ENCODE measurements at places on chromosomes 7 and 10.

- no peaks in the 10 kb centered on the region for H3K27me3 ChIP-seq
- H3K4me3 ChIP-seq = no peak overlapping the region
- no peak overlapping the region for H3K27ac ChIP-seq
- no peak for DNase-seq
- peaks cover 64% of the 10 kb centered on the region for H3K36me3 ChIP-seq
These were observed 6.0 kb downstream of the MRPL43 start for GRCh38 chr10:100981178-100981772.

DNA sequence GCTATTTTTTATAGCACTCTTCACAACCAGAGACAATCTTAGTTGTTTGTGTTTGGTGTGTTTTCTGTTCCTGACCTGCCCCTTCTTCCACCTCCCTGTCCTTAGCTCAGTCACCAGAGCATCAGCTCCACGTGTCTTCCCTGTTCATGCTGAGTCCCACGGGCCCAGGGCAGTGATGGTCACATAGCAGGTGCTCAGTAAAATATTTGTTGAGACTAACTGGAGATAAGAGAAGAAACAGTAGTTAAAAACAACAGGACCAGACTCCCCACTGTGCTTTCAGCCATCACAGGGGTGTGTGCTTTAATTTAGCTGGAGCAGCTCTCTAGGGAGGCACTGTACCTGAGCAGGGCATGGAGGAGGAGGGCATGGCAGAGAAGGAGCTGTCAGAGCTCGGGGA is 307.3 kb upstream of the ZNF32 start:
- H3K36me3 ChIP-seq = no peaks in the 10 kb centered on the region
- DNase-seq = no peak
- no peaks in the 10 kb centered on the region for H3K4me1 ChIP-seq

GRCh38 chr10:114401195-114401791 is 3.0 kb downstream of the AFAP1L2 start:
- H3K27me3 ChIP-seq = peaks cover 49% of the 10 kb centered on the region
- H3K27ac ChIP-seq = no peak overlapping the region
- peaks cover 20% of the 10 kb centered on the region for H3K4me1 ChIP-seq
- no peaks in the 10 kb centered on the region for H3K36me3 ChIP-seq
- peak; percentile 88 for DNase-seq

DNA sequence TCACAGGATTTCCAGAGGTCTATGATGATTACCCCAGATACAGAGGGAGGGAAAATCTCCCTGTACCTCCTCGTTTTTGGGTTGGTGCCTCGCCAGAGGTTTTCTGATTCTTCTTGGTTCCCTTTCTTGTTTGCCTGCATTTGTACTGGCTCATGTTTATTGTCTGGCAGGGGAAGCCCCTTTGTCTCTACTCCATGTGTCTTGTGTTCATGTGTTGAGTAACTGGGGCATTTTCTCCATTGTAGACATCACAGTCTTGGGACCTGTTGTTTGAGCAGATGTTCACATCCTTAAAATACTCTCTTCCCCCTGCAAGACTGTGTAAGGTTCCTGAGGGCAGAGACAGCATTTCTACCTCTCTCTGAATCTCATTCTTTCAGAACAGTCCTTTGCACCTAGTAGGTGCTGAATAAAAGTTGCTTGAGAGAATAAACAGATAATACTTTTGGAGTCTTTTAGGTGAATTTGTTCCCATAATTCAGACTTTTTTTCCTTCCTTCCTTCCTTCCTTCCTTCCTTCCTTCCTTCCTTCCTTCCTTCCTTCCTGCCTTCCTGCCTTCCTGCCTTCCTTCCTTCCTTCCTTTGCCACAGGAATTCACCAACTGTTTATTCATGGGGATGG is 25.1 kb downstream of the CDK14 start:
- H3K27ac ChIP-seq = no peak overlapping the region
- no peaks in the 10 kb centered on the region for H3K27me3 ChIP-seq
- H3K4me3 ChIP-seq = no peak overlapping the region
- no peaks in the 10 kb centered on the region for H3K36me3 ChIP-seq
- DNase-seq = peak; percentile 49
- peaks cover 9% of the 10 kb centered on the region for H3K4me1 ChIP-seq

- no peak overlapping the region for H3K27ac ChIP-seq
- no peak overlapping the region for H3K4me3 ChIP-seq
- H3K27me3 ChIP-seq = peaks cover 25% of the 10 kb centered on the region
- DNase-seq = no peak
These were observed 32.2 kb downstream of the NRCAM start for GRCh38 chr7:108424013-108424412.

DNA sequence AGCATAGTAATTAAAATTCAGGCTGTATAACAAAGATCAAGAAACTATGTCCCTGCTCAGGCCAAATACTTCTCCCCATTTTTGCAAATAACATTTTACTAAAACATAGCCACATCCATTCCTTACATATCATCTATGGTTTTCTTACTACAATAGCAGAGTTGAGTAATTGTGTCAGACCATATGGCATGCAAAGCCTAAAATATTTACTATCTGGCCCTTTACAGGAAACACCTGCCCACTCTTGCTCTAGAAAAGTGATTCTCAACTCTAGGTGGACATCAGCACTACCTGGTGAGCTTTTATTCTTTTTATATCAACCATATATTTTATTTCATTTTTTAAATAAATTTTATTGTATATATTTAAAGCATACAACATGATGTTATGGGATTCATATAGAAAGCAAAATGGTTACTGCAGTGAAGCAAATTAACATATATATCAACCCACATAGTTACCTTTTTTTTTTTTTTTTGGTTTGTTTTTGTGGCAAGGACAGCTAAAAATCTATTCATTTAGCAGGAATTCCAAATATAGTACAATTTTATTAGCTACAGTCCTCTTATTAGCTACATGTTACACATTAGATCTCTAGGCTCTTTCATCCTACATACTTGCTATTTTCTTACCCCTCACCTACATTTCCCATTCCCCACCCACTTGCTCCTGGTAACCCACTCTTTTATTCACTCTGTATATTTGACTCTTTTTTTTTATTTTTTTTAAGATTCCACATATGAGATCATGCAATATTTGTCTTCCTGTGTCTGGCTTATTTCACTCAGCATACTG is 19.6 kb downstream of the ABI1 start:
- no peak overlapping the region for H3K27ac ChIP-seq
- no peaks in the 10 kb centered on the region for H3K36me3 ChIP-seq
- DNase-seq = no peak
- no peaks in the 10 kb centered on the region for H3K4me1 ChIP-seq
- H3K4me3 ChIP-seq = no peak overlapping the region
- H3K27me3 ChIP-seq = no peaks in the 10 kb centered on the region

GRCh38 chr7:22356010-22356691 is 803 bp downstream of the RAPGEF5 start:
- DNase-seq = no peak
- H3K4me3 ChIP-seq = no peak overlapping the region
- peaks cover 16% of the 10 kb centered on the region for H3K4me1 ChIP-seq
- H3K27me3 ChIP-seq = peaks cover 17% of the 10 kb centered on the region
- peaks cover 3% of the 10 kb centered on the region for H3K36me3 ChIP-seq

DNA sequence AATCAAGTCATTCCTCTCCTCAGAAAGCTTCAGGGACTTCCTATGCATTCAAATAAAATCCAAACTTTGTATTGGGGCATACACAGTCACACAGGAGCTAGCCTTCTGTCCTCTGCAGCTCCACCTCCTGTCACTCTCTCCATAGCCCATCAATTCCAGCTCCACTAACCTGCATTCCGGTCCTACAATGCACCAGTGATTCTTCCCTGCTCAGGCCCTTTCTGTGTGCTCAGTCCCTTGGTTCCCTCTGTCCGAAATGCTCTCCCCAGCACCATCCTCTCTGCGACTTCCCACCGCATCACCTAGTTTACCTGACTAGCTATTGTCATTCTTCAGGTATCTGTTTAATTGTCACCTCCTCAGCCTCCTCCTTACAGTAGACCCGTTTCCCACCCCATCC is 26.4 kb upstream of the YAE1 start:
- H3K36me3 ChIP-seq = no peaks in the 10 kb centered on the region
- no peaks in the 10 kb centered on the region for H3K4me1 ChIP-seq
- no peak overlapping the region for H3K27ac ChIP-seq
- DNase-seq = no peak

DNA sequence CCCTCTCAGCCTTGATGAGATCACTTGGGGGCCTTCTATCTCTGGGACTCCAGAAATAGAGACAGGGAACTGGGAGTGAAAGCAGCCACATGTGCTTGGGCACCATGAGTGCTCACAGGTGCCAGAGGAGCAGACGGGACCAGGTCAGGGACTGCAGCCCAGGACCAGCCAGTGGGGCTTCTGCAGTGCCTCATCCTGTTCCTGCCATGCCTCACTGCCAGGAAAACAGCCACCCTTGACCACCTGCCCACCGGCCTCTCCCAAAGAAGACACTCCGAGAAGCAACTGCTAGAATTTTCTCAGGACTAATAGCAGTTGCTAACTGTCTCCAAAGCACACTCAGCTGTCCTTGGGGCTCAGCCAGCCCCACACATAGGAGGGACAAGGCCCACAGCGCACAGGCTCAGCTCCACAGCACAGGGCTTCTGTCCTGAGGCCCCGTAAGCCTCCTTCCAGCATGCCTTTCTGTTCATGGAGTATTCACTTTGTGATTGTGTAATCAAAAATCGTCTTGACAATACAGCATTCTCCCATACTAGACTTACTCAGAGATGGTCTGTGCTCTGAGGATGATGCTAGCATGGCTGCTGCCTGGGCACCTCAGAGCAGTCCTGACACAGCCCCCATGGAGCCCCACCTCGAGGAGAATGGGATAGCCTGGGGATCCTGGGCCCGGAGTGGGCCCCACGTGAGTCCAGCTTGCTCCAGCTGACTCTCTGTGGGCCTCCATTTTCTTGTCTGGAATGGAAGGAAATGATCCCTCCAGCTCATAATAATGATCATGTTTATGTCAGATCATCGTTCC is 115.7 kb upstream of the RET start:
- H3K27me3 ChIP-seq = peaks cover 18% of the 10 kb centered on the region
- H3K36me3 ChIP-seq = no peaks in the 10 kb centered on the region
- peaks cover 13% of the 10 kb centered on the region for H3K4me1 ChIP-seq
- no peak for DNase-seq

DNA sequence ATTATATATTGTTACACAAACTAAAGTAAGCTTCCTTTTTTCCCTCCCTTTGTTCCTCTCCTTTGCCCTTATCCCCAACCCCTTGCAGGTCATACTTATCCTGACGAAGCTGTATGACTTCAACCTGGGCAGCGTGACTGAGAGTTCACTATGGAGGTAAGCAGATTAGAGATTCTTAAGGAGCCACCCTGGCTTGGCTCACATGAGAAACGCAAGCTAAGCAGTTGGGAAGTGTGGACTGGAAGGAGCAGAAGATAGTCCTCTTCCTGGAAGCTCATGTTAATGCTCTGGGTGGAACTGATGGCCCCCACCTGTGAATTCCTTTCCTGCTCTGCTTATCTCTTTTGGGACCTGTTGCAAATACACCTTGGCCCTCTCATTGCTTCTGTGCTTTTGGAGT is 201.6 kb downstream of the SORCS3 start:
- no peaks in the 10 kb centered on the region for H3K4me1 ChIP-seq
- H3K4me3 ChIP-seq = no peak overlapping the region
- H3K36me3 ChIP-seq = no peaks in the 10 kb centered on the region
- no peak for DNase-seq
- H3K27ac ChIP-seq = no peak overlapping the region

- H3K4me3 ChIP-seq = no peak overlapping the region
- no peak overlapping the region for H3K27ac ChIP-seq
- H3K36me3 ChIP-seq = peaks cover 7% of the 10 kb centered on the region
- H3K4me1 ChIP-seq = no peaks in the 10 kb centered on the region
- no peaks in the 10 kb centered on the region for H3K27me3 ChIP-seq
These were observed 109.4 kb downstream of the HIBADH start for GRCh38 chr7:27553273-27553672.
